ENCODE measurements at places on chromosomes 3 and 15.
A peak's percentile ranks its signal among the peaks of the same experiment; 100 is the strongest.

DNA sequence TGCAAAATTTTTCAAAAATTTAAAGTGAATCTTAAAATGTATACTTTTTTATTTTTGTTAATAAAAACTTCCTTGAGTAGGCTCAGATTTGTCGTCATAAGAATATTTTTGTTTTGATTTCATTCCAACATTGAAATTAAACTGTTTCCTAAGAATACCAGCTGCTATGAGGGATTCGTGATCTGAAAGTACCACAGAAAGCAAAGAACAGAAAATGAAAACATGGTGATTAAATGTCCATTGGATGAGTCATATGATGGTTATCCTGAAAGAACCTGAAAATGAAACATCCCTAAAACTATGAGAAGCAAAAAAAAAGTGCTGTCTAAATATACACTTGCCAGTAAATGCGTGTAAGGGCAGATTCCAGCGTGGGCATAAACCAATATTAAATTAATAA lies 143.8 kb downstream of the GMNC start:
- DNase-seq, result no peak

GRCh38 chr3:120772081-120772480 lies 29.5 kb downstream of the GTF2E1 start:
- no peak for DNase-seq

DNA sequence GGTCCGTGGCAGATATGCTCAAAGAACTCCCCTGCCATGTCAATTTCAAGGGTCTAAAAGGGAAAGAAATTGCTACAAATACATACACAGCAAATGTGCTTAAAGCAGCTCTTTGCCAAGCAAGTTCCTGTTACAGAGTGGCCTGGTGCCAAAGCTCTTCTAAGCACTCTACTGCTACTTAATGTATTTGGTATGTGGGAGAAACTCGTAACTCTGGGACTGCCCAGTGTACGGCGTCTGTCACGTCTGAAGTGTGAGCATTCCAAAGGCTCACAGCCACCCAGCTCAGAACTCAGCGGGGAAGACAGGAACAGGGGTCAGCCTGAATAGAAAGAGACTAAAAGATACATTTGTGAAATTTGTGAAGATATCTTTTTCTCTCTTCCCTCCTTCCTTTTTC lies 54.6 kb downstream of the RBMS3 start:
- no peak for DNase-seq

DNA sequence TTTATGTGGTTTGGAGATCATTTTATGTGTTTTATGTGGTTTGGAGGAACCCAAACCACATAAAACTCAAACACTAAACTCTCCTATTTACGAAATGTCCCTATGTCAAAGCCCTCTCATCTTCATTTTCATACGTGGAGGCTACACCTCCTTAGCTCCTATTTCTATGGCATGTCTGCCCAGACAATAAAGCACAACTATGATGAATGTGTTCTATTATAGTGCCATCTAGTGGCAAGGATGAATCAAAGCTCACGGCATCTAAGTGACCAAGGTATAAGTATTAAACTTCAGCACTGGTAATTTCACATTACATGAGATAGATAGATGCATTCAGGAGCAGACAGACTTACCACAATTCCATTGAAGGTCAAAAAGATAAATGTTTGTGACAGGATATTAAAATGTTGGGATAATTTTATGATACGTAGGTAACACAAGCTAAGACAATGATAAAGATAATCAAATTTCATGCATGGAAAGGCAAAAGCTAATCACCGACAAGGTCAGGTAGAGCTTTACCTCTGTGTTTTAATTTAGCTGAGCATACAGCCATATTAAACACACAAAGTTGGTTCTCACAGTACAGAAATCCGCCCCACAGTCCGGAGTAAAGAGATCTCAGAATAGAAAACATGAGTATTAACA lies 130.6 kb upstream of the FHIT start:
- no peak for DNase-seq

GRCh38 chr15:67188551-67189218 lies 65.8 kb downstream of the AAGAB start:
- no peak for DNase-seq

GRCh38 chr3:37136067-37136466 lies 38.3 kb downstream of the LRRFIP2 start:
- DNase-seq, result no peak

DNA sequence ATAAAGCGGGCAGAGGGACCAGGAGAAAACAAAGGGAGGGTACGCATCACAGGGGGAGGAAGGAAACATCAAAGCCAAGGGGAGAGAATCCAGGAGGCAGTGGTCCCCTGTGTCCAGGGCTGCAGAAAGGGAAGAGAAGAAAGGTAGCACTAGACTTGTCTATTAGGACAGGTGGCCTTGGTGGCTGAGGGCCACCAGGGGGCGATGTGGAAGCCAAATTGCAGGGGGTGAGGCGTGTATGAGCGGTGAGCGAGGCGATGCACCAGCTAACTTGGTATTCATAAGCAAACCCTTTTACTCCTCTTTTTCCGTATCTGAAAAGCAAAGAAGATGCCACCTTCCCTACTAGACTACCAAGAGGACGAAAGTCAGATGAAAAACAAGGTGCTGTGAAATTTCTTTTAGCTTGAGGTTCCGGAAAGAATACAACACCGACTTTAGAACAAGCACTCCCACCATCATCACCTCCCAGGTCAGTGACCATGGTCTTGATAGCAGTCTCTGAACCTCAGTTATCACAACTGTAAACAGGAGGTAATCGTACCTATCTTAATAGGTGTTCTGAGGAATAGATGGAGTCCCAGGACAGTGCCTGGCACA lies 654.4 kb upstream of the ADAMTS9 start:
- DNase-seq, result no peak

- DNase-seq, result no peak
Observed at GRCh38 chr15:44666210-44667038, 3.0 kb upstream of the SPG11 start.

DNA sequence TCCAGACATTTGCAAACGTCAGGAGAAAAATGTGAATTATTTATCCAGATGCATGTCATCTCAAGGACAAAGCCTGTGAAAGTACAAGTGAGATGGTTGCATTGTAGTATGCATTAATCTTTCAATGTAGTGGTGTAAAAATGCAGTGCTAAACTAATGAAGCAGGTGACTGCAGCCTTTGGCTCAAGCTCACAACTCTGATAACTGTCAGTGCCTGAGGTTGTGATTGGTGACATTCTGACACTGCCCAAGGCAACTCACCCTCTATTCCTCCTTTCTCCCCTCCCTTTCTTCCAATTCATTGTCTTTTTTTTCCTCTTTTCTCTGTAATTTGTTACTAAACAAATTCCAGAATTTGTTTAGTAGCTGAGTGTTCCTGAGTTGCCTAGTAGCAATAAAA lies 20.0 kb upstream of the TMOD3 start:
- no peak for DNase-seq

DNA sequence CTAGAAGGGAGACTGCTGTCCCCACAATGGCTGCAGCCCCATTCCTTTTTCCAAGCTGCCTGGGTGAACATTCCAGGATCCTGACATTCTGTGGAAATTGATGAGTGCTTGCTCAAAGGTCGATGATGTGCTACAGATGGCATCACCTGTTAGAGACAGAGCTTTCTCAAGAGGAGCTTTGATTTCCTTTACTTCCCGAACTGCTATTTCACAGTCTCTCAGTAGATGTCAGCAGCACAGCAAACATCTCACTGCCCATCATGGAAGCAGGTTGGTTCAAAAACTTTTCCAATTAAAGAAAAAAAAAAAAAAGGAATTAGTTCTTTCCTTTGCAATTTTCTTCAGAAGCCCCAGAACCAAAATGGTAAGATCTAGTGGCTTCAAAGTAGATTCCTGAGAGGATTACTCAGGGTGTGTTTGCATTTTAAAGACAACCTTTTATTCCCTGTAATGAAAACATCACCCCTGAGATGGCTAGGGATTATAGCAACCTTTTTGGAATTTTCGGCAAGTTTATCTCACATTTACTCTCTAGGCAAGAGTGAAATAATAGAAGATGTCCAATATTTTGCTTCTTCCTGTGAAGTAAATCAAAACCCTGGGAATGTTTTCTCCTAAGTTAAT lies 44.8 kb downstream of the POLR2M start:
- no peak for DNase-seq

GRCh38 chr15:66893294-66893693 lies 172.1 kb upstream of the SMAD3 start:
- no peak for DNase-seq

DNA sequence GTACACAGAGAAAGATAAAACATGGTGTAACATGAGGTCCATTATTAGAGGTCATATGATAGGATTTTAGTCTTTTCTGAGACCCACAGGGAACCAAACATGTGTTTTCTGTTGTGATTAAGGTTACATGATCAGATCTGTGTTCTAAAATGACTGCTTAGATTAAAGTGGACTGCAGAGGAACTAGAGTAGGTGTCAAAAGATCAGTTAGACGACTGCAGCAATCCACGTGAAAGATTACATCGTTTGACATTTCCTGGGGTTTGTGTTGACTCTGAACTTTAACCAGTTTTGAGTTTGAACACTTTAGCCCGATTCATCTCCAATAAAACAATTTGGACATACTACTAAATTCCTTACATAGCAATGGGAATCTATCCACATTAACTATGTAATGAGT lies 5.1 kb downstream of the MIX23 start:
- no peak for DNase-seq

GRCh38 chr3:12187448-12188327 lies 29.0 kb upstream of the TIMP4 start:
- DNase-seq, result no peak

GRCh38 chr3:127970966-127971592 lies 56.0 kb downstream of the KBTBD12 start:
- DNase-seq, result no peak

- DNase-seq, result peak; percentile 60
Observed at GRCh38 chr15:38690719-38691332, 126.2 kb upstream of the RASGRP1 start.

DNA sequence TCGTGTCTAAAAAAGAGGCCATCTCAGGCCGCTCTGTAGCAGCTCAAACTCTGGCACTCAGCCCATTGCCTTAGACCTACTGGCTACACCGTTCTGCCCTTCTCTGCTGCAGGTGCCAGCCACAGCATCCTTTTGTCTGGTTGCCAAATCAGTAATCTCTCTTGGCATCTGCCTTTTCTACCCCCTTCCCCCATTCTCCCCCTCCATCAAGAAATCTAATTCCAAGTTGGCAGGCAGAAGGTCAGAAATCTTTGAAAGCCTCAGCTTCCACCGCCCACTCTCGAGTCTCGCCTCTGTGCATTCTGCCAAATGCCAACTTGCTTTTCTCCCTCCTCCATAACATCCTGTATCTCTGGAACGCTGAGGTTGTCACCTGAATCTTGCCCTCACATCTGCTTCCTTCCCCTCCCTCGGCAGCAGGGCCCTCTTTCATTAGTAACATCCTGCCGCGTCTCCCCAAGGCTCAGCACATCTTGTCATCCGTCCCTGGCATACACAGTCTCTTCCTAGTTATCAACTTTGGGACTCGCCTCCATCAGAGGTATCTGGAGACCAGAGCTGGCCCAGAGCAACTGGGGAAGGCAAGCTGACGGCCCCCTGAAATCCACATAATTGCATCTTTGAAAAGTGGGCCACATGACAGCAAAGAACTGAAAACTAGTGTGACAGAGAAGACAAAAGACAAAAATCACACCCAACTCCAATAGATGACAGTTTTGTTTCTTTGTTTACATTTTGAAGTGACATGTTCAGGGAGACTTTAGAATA lies 312.0 kb upstream of the CCDC54 start:
- no peak for DNase-seq

- DNase-seq, result no peak
Observed at GRCh38 chr3:98843266-98843959, 58.1 kb downstream of the DCBLD2 start.

DNA sequence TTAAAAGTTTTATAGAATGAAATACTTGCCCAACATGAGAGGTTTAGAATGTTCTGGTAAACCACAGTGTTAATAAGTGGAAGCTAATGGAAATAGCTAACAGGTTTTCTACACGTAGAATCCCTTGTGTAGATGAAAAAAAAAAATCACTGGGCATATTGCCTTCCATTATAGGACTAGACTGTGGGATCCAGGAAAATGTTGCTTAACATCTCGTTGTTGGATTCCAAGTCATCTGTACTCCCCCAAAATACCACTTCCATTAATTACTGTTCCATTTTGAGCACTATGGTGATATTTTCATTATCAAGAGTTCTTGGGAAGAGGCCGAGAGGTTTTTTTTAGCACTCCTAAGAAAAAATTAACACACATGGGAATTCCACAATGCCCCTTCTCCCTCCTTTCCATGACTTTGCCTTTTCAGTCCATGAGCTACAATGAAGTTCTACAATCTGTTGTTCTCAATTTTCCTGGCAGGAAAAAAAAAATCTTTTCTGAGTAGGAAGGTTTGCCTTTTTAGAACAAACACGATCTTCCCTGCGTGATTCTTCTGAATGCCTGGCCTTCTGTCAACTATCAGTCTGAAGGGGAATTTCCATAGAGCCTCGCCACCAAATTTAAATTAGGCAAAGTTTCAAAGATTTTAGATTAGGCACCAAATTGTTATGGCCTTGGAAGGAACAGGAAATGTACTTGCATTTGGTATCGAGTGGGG lies 74.4 kb upstream of the CTDSPL start:
- DNase-seq, result no peak

- DNase-seq, result no peak
Observed at GRCh38 chr3:36837089-36837488, 72.7 kb upstream of the DCLK3 start.

- DNase-seq, result no peak
Observed at GRCh38 chr15:76282465-76282864, 28.8 kb downstream of the ETFA start.

DNA sequence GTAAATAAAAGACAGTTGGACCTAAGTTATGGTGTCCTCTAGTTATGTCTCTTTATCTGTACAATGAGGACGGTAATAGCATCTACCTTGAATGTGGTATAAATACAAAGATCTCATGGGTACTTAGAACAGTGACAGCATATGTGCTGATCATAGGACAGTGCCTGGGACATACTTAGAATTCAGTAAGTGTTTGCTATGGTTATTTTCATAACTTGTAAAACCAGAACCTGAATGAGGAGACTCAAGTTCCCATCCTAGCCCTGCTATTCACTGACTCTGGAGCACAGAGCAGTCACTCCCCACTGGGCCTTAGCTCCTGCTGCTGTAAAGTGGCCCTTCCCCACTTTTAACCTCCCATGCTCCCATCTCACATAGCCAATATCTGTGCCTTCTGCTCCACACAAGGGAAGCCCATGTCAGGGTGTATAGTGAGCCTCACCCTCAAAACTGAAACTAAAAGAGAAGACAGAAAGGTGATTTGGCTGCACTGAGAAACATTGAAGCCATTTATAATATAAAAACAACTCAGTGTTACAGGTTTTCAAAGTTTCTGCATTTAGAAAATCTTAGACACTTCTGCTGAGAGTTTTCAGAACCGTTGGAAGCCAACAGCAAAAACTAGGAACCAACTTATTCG lies 225.4 kb upstream of the UBE2E2 start:
- no peak for DNase-seq

DNA sequence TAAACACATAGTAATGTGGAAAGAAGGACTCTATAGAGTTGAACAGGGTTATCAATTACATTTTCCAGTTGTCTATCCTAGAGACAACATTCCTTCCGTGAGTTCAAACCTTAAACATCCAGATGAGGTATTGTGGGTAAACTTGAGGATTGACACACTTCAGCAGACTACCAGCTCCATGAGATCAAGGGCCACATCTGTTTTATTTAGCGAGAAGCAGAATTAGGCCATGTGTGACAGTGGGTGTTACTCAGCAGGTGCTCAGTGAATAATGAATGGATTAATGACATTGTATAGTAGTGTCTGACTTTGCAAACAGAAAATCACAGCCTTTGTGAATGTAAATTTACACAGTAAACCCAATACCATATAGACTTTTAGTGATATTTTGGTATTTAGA lies 941.1 kb upstream of the CFAP20DC start:
- no peak for DNase-seq
